Activated T-helper 1 cell treated with anti-CD3 and anti-CD28 coated beads, Interleukin-12 subunit alpha, Interleukin-12 subunit beta, Interleukin-2, Interleukin-4 antibody, amounts not matched to agents 30 ng/mL and 10 ng/mL and 1 ng/mL, durations not matched to agents 14 hours and 24 hours and 36 hours (primary cell): ENCODE measurements at places on chromosomes 5 and 9. TPM values are rescaled to one million over a fixed set of nuclear protein-coding genes. Genes with fewer than 3 reads are reported as not detected.

DNA sequence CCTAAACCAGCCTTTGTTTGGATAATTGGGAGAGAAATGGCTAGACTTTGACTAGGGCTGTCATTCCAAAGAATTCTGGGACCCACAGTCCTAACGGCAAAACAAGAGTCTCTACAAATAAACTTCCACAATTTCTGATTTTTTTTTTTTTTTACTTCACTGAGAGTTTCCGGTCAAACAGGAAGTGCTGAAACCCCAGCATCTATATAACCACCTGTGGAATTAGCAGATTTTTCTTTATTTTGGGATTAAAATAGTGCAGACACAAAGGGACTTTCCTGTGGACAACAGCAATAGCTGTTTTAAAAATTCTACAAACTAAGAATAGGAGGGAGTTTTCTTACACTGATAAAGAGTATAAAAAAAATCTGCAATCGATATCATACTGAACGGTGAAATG, 157.4 kb downstream of the ARSB start:
- H3K27me3 ChIP-seq: no peaks in the 10 kb centered on the region
- DNase-seq: no peak
- no peaks in the 10 kb centered on the region for H3K4me1 ChIP-seq
- no peak overlapping the region for H3K4me3 ChIP-seq
- no peaks in the 10 kb centered on the region for H3K36me3 ChIP-seq

The GARIN3 gene
- 0.27 and 0.31 TPM in 2 replicates for total RNA-seq

DNA sequence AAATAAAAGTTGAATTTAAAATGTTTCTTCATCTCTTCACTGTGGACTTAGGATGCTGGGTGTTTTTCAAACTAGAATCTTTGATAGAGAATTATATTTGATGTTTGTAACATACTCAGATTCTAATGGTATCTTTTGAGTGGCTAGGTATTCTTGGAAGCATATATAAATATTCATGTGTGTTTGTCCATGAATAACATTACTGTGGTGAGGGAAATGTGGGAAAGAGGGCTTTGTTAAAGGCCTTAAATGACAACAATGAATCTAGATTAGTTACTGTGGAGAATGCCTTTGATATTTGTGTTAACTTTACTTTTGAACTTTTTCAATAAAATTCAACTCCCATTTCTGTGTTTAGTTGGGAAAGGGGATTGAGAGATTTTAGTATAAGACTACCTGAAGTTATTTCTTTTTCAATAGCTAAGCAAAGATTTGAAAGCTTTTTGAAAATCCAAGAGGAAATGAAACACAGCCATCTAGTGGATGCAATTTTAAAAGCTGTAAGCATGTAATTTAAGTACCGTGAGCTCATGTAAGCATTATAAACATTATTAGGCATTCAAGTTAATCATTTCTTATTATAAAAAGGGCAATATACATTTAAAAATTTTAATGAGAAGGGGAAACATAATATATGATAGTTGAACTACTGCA, 69.6 kb downstream of the CCDC171 start:
- H3K4me3 ChIP-seq: no peak overlapping the region
- no peaks in the 10 kb centered on the region for H3K4me1 ChIP-seq
- H3K27ac ChIP-seq: no peak overlapping the region
- H3K27me3 ChIP-seq: peaks cover 2% of the 10 kb centered on the region

The PCDHA2 gene
- total RNA-seq: not detected in 2 replicates

- H3K4me1 ChIP-seq: peaks cover 10% of the 10 kb centered on the region
- no peak overlapping the region for H3K4me3 ChIP-seq
- DNase-seq: peak; percentile 26
- H3K27me3 ChIP-seq: peaks cover 41% of the 10 kb centered on the region
Observed at GRCh38 chr5:74648835-74649293, 8.3 kb upstream of the ENC1 start.

GRCh38 chr5:127305493-127305892, 14.9 kb downstream of the MEGF10 start:
- H3K4me3 ChIP-seq: no peak overlapping the region
- H3K4me1 ChIP-seq: no peaks in the 10 kb centered on the region
- H3K27ac ChIP-seq: no peak overlapping the region
- peaks cover 9% of the 10 kb centered on the region for H3K27me3 ChIP-seq
- no peaks in the 10 kb centered on the region for H3K36me3 ChIP-seq

- no peaks in the 10 kb centered on the region for H3K4me1 ChIP-seq
- H3K36me3 ChIP-seq: no peaks in the 10 kb centered on the region
- no peak overlapping the region for H3K4me3 ChIP-seq
- no peaks in the 10 kb centered on the region for H3K27me3 ChIP-seq
- no peak overlapping the region for H3K27ac ChIP-seq
Observed at GRCh38 chr5:114702136-114702535, 340.3 kb downstream of the KCNN2 start.

- H3K36me3 ChIP-seq: no peaks in the 10 kb centered on the region
- peaks cover 4% of the 10 kb centered on the region for H3K27me3 ChIP-seq
- no peak overlapping the region for H3K4me3 ChIP-seq
- no peaks in the 10 kb centered on the region for H3K4me1 ChIP-seq
Observed at GRCh38 chr5:96214442-96215197, 218.4 kb downstream of the PCSK1 start.

GRCh38 chr9:122120316-122121071, 27.4 kb upstream of the TTLL11 start:
- H3K4me1 ChIP-seq: peaks cover 5% of the 10 kb centered on the region
- no peak overlapping the region for H3K27ac ChIP-seq
- H3K27me3 ChIP-seq: peaks cover 11% of the 10 kb centered on the region
- H3K36me3 ChIP-seq: no peaks in the 10 kb centered on the region
- no peak for DNase-seq

DNA sequence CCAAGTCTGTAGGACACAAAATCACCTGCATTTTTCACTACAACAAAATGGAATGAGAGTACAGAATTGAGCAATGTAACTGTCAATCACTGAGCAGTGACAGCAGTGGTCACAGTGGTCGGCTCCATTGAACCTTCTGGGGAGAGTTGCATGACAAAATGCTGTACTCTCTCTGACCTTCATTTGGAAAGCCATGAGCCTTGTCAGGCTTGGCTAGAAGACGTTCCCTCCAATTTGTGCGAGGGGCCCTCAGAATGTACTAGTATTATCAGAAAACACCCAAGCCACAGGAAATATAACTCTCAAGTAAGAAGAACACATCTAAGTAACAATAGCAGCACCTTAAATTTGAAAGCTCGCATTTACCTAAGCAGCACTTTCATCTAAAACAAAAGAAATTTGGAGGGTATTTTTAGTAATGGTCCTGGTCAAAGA, 425.6 kb upstream of the MEF2C start:
- no peaks in the 10 kb centered on the region for H3K4me1 ChIP-seq
- no peak overlapping the region for H3K27ac ChIP-seq
- DNase-seq: no peak
- no peak overlapping the region for H3K4me3 ChIP-seq

GRCh38 chr9:101132801-101133200, 104.3 kb downstream of the PLPPR1 start:
- H3K27me3 ChIP-seq: no peaks in the 10 kb centered on the region
- DNase-seq: no peak
- H3K4me3 ChIP-seq: no peak overlapping the region

The ADAMTS12 gene
- total RNA-seq: not detected in 2 replicates

GRCh38 chr5:133514456-133514855, 97.9 kb downstream of the FSTL4 start:
- H3K27ac ChIP-seq: no peak overlapping the region
- H3K36me3 ChIP-seq: no peaks in the 10 kb centered on the region
- no peak for DNase-seq
- no peaks in the 10 kb centered on the region for H3K4me1 ChIP-seq
- H3K4me3 ChIP-seq: no peak overlapping the region

The TMEM215 gene
- total RNA-seq: not detected in 2 replicates

DNA sequence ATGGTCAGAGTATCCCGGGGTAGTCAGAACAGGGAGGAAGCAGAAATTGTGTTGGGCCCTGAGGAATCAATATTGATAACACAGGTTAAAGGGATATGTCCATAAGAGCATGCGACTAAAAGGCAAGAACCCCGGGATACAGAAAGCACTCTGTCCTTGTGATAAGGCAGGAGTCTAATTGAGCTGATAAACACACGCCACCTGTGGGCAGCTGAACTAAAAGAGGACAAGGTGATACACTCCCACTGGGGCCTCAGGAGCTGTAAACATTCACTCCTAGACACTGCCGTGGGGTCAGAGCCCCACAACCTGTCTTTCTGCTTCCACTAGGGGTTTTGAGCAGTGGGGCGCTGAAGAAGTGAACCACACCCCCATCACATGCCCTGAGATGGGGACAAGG, 144.7 kb upstream of the MPDZ start:
- H3K27ac ChIP-seq: no peak overlapping the region
- no peaks in the 10 kb centered on the region for H3K4me1 ChIP-seq
- no peak overlapping the region for H3K4me3 ChIP-seq
- no peaks in the 10 kb centered on the region for H3K27me3 ChIP-seq

DNA sequence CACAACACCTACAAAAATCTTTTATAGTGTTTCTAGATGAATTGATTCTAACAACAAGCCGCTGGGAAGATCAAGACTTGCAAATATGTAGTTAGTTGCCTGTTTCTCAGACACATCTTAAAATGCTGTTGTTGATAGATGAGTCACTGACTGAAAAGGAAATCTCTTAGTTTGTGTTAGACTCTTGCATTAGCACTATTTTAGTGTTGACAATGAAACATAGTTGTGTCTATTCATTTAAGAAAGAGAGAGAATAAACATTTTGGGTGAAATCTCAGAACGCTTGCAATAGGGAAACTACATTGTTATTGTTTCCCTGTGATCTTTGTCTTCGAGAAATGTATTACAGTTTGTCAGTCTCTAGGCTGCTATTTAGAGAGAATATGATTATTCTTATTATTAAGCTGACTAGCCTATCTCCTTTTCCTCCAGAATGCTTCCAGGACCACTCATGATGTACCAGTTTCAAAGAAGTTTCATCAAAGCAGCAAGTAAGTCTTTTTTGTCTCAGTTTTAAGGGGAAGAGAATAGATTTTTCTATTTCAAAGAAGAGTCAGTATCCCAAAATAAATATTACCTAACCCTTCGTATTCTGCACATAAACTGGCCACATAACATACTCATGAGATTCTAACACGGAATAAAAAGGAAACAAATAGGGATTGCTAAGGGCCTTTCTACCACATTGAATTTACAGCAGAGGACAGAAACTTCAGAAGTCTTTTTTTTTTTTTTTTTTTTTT, 285.6 kb downstream of the ARHGAP26 start:
- DNase-seq: no peak
- H3K36me3 ChIP-seq: peaks cover 32% of the 10 kb centered on the region
- H3K27me3 ChIP-seq: no peaks in the 10 kb centered on the region
- H3K4me3 ChIP-seq: peak overlapping the region; percentile 29

- H3K36me3 ChIP-seq: no peaks in the 10 kb centered on the region
- H3K4me3 ChIP-seq: no peak overlapping the region
- H3K27me3 ChIP-seq: peaks cover 2% of the 10 kb centered on the region
- DNase-seq: no peak
- H3K4me1 ChIP-seq: no peaks in the 10 kb centered on the region
Observed at GRCh38 chr5:129046151-129046550, 48.4 kb upstream of the ISOC1 start.

The IGFBPL1 gene
- not detected in 2 replicates for total RNA-seq

The GABRA6 gene
- total RNA-seq: not detected in 2 replicates

The TAF11L10 gene
- total RNA-seq: not detected in 2 replicates
